ENCODE measurements at places on chromosomes 6 and 20.

DNA sequence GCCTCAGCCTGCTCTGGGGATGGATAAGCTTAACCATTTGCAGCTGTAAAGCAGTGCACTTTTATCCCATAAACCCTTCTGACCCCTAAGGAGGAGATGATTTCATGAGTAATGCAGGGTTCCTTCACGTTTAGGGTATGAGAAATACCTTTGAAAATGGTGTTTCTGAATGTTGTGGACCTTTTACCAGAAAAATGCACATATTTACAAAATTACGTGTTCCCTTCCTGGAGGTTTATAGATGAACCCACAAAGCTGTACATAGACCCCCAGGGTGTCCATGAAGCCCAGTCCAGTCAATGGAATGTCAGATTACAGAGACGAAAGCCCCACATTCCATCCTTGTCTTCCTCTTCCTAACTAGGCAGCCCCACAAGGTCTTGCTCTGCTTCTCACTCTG lies 78.6 kb upstream of the INSM1 start:
- no peak for DNase-seq
- no peaks in the 10 kb centered on the region for H3K4me1 ChIP-seq
- H3K36me3 ChIP-seq, result no peaks in the 10 kb centered on the region
- no peak overlapping the region for H3K27ac ChIP-seq

GRCh38 chr20:38275815-38276550 lies 15.4 kb upstream of the KIAA1755 start:
- peaks cover 24% of the 10 kb centered on the region for H3K4me1 ChIP-seq
- DNase-seq, result no peak
- no peaks in the 10 kb centered on the region for H3K27me3 ChIP-seq
- H3K27ac ChIP-seq, result peak overlapping the region; percentile 39

GRCh38 chr6:16314296-16314695 lies 75.9 kb downstream of the GMPR start:
- DNase-seq, result no peak
- H3K4me3 ChIP-seq, result no peak overlapping the region
- peaks cover 4% of the 10 kb centered on the region for H3K36me3 ChIP-seq

DNA sequence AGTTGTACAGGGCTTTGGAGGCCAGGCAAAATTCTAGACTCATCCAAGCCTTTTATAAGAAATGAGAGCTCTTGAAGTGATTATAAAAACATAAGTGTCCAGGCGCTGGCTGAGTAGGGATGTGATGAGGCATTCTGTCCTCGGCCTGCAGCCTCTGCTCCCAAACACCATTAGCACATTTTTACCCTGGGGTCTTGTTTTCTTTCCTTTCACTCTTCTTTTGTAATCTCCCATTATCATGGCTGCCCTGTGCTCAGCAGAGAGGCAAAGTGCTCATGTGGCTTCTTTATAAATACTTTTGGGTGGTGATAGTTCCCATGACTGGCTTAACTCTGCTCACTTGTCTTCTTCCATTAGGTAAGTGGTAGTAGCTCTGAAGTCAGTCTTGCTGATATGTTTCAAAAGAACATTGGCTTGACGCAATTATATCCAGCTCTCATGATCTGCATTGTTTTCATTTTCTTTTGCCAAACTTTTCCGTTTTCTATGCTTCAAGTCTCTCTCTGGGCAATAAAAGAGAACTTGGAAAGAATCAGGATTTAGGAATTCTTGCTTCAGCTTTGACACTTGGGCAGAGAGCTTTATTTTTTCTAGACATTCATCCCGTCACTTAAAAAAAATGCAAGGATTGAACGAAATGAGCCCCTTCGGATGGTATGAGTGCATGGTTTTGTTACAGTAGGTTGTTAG lies 61.1 kb downstream of the CAP2 start:
- H3K36me3 ChIP-seq, result no peaks in the 10 kb centered on the region
- H3K27me3 ChIP-seq, result no peaks in the 10 kb centered on the region
- no peak overlapping the region for H3K27ac ChIP-seq
- peak overlapping the region; percentile 20 for H3K4me3 ChIP-seq
- no peak for DNase-seq
- peaks cover 16% of the 10 kb centered on the region for H3K4me1 ChIP-seq

DNA sequence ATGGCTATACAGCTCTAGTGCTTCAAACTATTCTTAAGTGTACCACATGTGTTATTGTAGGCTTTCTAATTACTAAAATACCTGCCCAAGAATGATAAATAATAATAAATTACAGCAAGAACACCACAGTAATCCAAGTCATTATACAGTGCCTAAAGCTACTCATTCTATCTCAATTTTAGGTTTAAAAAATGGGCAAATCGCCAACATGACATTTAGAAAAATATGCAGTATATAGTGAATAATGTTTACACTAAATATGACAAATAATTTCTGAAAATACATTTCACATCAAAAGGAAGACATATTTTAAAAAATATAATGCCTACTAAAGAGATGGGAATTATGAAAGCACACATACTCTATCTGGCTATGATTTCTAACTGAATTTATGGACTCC lies 91.8 kb downstream of the MAN1A1 start:
- H3K4me1 ChIP-seq, result no peaks in the 10 kb centered on the region
- H3K27me3 ChIP-seq, result no peaks in the 10 kb centered on the region
- H3K36me3 ChIP-seq, result no peaks in the 10 kb centered on the region
- DNase-seq, result no peak

GRCh38 chr6:168789699-168790098 lies 348.7 kb downstream of the SMOC2 start:
- no peaks in the 10 kb centered on the region for H3K27me3 ChIP-seq
- no peak overlapping the region for H3K27ac ChIP-seq
- H3K36me3 ChIP-seq, result no peaks in the 10 kb centered on the region
- peaks cover 2% of the 10 kb centered on the region for H3K4me1 ChIP-seq

Data from thoracic aorta (tissue), 2 donors.